Stimulated activated CD4-positive, alpha-beta T cell treated with anti-CD3 and anti-CD28 coated beads, Interleukin-1b, Interleukin-23, amount 100 ng/mL, for 24 hours (primary cell): ENCODE measurements at places on chromosomes 6 and 20.

DNA sequence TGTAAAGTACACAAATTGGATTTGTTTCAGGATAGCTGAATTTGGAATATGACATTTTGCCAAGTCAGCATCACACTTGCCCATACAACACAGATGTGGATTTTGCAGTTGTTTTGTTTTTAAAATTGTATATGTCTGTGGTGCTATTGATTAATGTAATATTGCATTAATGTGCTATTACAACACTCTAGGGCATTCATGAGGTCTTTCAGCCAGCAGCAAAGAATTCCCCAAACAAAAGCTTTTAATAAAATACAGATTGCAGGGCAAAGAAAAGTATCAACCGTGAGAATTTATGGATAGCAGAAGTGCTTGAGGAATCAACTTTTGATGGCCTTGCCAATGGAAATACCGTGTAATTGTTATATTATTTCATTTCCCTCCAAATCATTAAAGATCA lies 144.9 kb downstream of the AIG1 start:
- no peak for DNase-seq

- DNase-seq, result no peak
Measured at GRCh38 chr6:41059556-41059955, 6.6 kb downstream of the APOBEC2 start.

DNA sequence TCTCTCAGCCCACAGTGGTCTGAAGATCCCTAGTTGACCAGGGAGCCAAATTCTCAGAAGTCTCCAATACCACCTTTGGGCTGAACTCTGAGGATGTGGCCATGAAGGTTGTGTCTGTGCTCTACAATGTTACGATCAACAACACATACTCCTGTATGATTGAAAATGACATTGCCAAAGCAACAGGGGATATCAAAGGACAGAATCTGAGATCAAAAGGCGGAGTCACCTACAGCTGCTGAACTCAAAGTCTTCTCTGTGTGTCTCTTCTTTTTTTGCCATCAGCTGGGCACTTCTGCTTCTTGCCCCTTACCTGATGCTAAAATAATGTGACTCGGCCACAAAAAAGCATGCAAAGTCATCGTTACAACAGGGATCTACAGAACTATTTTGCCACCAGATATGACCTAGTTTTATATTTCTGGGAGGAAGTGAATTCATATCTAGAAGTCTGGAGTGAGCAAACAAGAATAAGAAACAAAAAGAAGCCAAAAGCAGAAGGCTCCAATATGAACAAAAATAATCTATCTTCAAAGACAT lies 17.7 kb upstream of the VSX1 start:
- no peak for DNase-seq

DNA sequence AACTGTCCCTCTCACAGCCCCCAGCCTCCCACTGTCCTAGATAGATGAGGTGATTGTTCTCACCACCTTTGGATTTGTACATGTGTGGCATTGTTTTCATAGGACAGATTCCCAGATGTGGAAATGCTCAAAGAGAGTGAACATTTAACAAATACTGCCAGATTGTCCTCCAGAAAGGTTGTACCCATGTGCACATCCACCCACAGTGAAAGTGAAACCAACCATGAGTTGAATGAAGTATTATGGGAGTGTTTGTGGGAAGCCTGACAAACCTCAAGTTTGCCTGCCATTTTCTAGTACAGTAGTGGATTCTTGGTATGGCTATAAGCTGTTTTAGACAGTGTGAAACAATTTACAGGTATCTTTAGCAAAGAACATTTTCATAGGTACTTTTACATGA lies 42.7 kb downstream of the ANKRD6 start:
- DNase-seq, result no peak

DNA sequence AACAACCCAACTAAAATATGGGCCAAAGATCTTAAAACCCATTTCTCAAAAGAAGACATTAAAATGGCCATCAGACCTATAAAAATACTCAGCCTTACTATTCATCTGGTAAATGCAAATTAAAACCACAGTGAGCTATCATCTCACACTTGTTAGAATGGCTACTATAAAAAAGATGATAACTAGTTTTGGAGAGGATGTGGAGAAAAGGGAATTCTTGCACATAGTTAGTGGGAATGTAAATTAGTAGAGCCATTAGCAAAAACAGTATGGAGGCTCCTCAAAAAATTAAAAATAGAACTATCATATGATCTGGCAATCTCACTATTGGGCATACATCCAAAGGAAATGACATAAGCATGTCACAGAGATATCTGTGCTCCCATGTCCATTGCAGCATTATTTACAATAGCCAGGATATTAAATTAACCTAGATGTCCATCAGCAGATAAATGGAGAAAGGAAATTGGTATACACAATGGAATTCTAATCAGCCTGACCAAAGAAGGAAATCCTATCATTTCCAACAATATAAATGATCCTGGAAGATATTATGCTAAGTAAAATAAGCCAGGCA lies 2.9 kb downstream of the SIRPB1 start:
- DNase-seq, result no peak

GRCh38 chr6:137820425-137820824 lies 46.6 kb upstream of the TNFAIP3 start:
- no peak for DNase-seq

GRCh38 chr6:72626126-72626525 lies 4.3 kb downstream of the KCNQ5 start:
- DNase-seq, result no peak

DNA sequence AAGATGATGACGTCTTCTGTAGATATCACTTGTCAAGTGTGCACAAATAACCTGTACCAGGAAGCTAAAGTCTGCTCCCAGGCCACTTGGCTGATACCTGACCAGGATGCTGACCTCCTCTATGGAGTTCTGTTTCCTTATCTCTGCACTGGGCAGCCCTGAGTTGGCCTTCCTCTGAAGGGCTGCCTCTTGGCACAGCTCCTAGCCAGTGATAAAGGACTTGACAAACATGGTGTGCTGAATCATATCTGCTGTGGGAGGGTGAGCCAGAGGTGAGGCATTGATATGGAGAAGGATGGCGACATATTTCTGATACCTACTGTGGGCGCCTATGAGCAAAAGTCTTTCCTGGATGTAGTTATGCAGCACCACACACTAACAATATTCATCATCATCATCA lies 32.8 kb upstream of the FOXA2 start:
- no peak for DNase-seq

GRCh38 chr6:32085759-32086459 lies 23.2 kb downstream of the TNXB start:
- no peak for DNase-seq

DNA sequence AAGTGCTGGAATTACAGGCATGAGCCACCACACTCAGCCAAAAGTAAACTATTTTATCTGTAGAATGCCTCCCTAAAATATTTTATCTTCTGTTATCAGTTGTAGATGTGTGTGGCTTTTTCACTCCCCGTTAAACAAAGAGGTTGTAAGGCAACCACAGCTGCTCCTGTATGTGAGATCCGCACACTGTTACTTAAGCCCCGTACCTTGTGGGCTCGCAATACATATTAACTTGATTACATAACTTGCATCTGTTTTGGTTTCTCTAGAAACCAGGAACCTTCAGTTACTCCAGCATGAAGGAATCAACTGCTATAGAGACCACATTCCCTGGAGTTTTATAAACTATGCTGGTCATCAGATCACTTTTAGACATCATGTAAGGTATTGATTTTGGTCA lies 420.1 kb upstream of the SLC35B3 start:
- DNase-seq, result no peak

GRCh38 chr6:3432416-3432815 lies 24.4 kb downstream of the SLC22A23 start:
- no peak for DNase-seq

GRCh38 chr6:139262519-139263300 lies 29.1 kb downstream of the TXLNB start:
- DNase-seq, result no peak

DNA sequence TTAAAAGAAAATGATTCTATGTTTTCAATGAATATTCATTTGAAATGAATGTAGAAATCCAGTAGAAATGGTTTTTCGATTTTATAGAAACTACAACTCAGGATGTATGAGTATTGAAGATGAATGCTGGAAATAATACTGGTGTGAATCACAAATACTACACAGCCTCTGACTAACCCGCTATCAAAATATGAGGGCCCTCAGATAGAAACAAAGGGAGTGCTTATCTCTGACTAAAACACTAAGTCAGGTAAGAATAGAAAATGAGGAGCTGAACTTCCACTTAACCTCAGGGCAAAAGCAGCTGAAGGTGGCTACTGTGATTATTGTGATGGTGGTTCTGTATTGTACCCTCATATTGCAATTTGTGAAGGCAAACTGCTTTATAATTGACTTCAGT lies 220.9 kb upstream of the RNF217 start:
- no peak for DNase-seq

DNA sequence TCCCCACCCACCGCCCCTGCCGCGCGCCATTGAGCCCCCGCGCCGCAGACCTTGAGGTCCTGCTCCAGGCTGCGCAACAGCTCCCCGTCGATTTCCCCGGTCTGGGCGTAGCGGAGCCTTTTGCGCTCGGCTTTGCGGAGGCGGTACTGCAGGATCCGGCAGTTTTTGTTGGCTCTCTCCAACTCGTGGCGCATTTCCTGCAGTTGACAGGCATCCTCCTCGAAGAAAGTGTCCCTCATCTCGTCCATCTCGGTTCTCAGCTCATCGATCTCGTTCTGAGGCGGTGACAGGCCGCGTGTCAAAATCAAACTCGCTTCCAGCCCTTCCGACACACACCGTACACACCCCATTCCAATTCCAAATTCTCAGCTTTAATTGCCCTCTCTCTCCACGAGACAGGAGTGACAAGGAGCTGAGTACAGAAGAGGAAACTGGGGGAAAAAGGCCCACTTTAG lies 4.3 kb downstream of the MTCL3 start:
- no peak for DNase-seq

- DNase-seq, result no peak
Measured at GRCh38 chr6:6283746-6284145, 36.7 kb downstream of the F13A1 start.

GRCh38 chr6:56686429-56686828 lies 43.7 kb upstream of the DST start:
- DNase-seq, result no peak

GRCh38 chr6:146985966-146986365 lies 218.3 kb upstream of the STXBP5 start:
- no peak for DNase-seq

DNA sequence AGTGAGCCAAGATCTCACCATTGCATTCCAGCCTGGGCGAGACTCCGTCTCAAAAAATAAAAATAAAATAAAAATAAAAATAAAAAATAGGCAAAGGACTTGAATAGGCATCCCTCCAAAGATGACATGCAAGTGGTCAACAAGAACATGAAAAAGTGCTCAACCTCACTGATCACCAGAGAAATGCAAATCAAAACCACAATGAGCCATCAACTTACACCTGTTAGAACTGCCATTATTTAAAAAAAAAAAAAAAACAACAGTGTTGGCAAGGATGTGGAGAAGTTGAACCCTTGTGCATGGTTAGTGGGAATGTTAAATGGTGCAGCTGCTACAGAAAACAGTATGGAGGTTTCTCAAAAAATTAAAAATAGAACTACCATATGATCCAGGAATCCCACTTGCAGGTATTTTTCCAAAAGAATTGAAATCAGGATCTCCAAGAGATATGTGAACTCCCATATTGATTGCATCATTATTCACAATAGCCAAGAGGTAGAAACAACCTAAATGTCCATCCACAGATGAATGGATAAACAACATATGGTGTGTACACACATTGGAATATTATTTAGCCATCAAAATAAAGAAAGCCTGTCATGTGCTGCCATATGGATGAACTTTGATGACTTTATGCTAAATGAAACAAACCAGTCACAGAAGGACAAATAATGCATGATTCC lies 2.8 kb downstream of the C20orf203 start:
- DNase-seq, result no peak

DNA sequence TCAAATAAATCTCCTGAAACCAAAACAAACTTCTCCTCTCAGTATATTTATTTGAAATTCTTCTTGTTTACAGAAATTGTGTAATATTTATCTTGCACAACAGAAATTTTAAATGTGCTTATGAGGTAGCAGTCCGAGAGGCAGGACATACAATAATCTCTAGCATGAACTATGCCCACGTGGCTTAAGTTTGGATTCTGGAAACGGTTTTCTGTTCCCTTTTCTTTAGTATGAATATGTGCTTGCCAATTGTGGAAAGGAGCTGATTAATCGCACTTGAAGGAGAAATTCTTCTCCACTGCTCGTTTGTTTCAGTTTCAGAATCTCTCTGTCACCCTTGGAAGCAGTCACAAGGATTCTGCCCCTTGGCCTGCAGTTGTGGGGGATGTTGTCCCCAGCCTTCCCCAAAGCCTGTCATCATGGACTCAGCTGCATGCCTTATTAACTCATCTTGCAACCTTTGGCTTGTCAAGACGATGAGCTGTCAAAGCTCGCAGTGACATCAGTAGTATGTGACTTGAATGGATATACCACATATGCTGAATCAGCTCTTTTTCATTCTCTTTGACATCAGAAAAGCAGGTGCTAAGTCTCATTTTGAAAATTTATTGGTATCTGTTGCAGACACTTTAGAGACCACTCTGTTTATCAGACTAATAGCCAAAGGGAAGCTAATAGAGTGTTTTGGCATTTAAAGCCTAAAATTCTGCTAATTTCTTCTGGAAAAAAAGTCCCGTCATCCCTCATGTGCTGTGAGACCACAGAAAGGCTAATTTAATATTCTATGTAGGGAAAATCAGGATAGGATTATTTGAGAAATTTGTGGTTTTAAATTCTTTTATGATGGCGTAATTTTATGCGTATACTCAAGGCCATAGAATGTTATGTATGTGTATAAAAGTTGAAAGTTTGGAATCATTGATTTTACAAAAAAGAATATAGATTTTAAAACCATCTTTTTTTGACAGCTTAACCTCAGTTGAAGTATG lies 186.8 kb downstream of the ARID1B start:
- DNase-seq, result peak; percentile 20

GRCh38 chr6:148177589-148178233 lies 164.9 kb upstream of the SASH1 start:
- DNase-seq, result no peak

DNA sequence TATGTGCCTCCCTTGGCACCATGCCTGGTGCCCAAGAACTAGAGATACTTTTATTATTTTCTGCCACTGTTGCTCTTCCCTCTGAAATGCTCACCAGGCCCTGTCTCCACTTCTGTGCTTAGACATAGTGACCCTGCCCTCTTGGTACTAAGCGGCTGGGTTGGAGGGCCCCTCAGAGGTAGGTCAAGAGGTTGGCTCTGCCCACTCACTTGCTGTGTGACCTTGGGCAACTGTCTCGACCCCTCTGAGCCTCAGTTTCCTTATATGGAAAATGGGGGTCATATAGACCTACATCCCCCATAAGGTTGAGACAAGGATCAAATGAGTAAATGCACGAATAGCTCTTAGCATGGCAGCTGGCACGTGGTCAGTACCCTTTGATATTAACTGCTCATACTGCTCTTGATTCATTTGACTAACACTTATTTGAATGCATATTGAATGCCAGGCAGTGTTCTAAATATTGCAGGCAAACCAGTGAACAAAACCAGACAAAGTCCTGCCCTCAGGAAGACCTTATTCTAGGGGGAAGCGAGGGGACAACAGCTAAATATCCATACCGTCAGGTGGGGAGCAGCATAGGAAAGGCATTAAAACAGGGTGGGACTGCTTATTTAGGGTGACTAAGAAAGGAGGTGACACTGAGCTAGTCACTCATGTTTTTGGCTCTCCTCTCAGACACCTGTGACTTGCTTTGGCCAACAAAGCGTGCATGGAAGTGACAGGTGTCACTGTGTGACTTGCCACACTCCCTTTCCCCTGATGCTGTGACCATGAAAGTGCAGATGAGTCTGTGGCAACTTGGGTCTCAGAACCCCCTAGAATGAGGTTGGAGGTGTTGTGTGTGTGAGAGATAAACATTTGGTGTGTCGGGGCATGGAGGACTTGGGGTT lies 14.3 kb upstream of the SPO11 start:
- DNase-seq, result no peak

GRCh38 chr20:50283922-50284810 lies 93.5 kb downstream of the CEBPB start:
- no peak for DNase-seq
